Left colon (tissue), 2 donors: ENCODE measurements at places on chromosomes 13 and 19.
A peak's percentile ranks its signal among the peaks of the same experiment; 100 is the strongest.

DNA sequence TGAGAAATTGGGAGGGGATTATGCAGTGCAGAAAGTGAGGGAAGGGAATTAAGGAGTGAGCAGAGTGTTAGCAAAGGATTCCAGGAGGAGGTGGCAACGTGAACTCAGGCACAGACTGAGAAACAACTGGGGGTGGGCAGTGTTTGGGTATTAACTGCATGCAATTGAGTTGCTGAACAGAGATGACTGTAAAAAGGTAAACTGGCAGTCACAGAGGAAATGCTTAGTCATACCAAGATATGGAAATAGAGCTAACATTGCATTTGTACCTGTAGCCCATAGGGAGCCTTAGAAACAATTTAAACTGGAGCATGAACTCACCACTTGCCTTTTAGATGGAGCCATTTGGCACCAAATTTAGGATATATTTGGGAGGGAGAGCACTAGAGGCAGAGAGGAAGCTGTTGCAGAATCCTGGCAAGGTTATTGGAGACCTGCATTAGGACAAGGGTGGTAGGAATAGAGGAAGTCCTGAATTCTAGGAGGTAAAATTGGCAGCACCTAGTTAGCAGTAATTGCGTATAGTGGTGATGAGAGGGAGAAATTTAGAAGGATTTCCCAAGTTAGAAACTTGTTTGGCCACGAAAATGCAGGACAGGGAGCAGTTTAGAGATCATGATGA is 100.6 kb upstream of the FRY start:
- no peak for DNase-seq

DNA sequence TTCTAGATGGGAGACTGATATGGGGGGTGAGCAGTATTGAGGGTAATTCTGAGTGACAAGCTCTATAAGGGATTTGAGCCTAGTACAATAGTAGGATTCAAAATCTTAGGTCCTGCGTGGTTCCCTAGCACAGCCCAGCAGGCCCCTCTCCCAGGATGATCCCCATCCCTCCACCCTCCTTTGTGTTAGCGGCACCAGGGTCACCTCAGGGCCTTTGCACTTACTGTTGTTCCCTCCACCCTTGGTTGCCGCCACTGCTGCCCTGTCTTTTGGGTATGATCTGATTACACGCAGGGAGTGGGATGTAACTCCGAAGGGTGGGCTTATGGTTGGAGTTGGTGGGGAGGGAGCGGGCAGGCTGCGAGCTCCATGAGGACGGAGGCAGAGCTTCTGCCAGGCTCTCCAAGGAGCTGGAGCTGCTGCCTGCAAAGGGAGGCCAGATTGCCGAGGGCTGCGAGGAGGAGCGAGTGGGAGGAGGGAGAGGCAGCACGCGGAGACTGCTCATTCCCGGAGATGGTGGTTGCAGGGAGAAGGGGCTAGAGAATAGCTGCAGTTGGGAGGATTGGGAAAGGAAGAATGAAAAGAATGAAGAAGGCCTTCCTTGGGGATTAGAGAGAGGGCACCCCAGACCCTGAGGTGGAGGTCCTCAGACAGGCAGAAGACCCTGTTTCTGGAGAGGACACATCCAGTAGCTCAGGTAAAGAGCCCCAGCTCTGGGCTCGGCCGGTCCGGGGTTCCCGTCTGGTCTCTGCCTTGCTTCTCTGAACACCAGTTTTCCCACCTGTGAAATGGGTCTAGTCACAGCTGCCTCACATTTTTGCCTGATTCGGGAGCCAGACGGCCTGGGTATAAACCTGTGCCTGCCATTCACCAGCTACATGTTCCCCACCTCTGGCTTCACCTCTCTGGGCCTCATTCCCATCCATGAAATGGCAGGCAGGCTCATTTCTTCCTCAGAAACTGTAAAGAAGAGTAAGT is 5.2 kb downstream of the NACC1 start:
- DNase-seq, result no peak

- no peak for DNase-seq
These were observed 1325.2 kb upstream of the PRR20A start for GRCh38 chr13:55815458-55816033.

DNA sequence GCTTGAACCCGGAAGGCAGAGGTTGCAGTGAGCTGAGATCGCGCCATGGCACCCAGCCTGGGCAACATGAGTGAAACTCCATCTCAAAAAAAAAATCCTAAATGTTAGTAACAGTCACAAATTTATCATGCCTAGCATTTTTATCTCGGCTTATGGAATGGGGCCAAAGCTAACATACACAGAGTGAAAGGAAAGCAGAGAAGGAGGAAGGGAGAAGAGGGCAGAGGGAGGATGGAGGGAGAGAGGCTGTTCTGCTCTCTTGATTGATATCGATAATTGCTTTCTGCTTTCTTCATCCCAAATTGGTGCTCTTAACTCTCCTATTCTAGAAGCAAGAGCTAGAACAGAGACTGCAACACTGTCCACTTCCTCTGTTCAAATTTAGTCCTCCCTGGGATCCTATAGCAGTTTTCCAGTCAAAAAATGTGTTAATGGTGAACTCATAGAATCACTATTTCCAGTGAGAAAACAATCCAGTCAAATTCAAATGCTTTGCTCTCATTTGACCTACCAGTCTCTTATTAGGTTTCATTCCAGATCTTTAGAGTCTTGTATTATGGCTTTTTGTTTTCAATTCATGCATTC is 15.8 kb upstream of the TUBGCP3 start:
- no peak for DNase-seq

GRCh38 chr13:36193151-36193855 is 21.1 kb downstream of the SOHLH2 start:
- no peak for DNase-seq

DNA sequence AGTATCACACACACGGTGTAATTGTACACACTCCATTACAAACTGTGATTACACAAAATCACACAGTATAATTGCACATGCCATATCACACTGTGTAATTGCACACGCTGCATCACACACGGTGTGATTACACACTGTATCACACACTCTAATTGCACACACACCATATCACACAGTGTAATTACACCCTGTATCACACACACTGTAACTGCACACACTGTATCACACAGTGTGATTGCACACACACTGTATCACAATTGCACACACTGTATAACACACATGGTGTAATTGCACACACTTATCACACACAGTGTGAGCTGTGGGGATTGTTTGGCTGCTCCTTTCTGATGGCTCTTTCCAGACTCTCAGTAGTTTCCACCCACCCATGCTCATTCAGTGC is 162.6 kb upstream of the SGCG start:
- DNase-seq, result no peak

DNA sequence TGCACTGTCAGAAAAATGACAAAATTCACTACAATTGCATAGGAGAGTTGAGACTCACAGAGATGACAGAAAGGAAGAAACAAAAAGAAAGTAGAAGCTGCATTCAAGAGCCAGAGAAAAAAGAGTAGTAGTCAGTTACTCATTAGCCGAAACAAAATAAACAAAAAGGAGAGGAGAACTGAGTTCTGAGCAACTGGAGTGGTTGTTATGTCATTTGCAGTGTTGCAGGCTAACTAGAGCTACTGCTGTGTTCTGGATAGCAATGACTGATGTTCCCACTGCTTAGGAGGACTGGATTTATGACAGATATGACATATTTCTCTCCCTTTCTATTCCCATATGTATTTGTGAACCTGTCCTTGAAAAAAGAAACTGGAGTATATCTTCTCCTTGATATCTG is 482.6 kb downstream of the RFC3 start:
- DNase-seq, result no peak

DNA sequence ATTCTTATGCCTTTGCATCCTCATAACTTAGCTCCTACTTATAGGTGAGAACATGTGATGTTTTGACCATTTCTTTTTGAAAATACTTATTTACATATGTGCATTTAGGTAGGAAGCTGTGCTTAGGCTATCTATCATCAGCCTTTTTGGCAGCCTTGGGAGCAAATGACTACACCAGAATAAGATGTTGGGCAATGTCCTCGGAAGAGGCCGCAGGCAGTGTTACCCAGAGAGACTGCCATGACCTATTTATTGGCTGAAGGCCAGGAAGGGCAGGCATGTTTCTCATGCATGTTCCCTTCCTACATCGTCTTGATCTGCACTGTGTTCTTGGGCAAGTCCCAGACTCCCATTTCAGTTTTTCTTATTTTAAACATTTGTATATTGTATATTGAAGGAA is 122.3 kb downstream of the B3GLCT start:
- DNase-seq, result no peak

- no peak for DNase-seq
These were observed 390.8 kb downstream of the FOXO1 start for GRCh38 chr13:40275636-40276035.

DNA sequence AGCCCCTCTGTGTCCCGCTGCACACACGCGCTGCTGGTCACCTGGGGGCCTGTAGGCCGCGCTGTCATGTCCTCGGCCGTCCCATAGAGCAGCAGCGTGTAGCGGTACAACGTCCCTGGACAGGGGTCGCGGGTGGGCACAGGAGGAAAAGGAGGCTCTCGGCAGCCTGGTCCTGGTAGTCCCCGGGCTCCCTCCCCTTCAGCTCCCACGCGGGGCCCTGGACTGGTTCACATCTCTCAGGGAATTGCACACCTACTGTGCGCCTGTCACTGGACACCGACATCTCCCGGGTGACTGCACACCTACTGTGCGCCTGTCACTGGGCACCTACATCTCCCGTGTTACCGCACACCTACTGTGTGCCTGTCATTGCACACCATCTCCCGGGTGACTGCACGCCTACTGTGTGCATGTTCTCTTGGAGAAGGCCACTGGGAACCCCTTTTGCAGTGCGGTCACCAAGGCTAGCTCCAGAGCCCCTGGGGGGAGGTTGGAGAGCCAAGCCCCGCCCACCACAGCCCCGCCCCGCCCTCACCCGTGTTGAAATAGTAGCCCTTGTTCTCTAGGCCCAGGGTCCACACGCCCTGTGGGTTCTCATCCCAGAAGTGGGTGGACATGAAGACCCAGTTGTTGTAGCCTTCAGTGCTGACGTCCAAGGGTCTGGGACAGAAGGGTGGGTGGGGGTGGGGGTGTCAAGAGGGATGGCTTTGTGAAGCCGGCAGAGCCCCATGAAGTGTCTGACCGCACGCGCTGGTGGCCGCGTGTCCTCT is 3.5 kb upstream of the C19orf25 start:
- DNase-seq, result peak; percentile 10

- DNase-seq, result no peak
These were observed 37.4 kb downstream of the GNG7 start for GRCh38 chr19:2665103-2665502.

DNA sequence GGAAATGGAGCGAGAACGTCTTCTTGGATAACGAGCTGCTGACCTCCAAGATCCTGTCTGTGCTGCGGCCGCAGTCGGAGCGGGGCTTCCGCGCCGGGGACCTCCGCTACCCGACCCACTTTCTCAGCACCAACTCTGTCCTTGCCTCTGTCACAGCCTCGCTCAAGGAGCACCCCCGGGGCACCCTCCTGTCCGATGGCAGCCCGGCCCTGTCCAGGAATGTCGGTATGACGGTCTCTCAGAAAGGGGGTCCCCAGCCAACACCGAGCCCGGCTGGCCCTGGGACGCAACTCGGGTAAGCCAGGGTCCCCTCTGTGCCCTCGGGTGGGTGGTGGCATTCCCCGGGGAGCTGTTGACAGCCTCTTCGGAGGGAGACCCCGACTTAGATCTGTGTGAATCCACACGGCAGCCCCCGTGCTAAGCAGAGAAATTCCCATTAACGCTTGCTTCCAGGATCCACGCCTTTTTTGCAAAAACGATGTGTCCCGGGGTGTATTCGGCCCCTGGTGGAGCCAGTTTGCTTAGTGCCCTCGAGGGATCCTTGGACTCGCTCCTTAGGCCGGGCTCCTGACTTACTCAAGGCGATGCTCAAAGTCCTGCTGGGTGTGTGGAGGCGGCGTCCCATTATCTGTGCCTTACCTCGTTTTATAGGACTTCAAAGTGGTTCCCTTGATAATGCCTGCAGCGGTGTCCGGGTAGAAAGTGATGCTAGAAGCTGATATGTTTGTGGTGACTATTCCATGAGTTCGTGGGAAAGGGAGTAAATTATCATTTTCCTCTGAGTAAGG is 48.5 kb downstream of the PEX11G start:
- no peak for DNase-seq

DNA sequence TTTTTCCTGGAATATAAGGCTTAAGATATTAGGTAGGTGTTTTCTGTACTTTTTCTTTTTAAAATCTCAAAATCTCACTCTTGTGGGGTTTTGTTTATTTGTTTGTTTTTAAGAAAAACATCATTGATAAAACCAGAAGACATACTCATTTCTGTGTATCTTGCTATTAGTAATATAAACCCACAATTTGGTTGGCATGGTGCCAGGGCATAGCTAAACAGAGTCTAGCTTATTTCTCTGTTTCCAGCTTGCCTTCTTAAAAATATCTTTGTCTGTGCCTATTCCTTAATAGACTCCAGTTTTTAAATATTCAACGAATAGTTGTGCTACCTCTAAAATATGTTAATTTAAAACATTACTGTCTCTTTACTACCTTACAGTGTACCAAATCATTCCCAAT is 1121.9 kb upstream of the PCDH20 start:
- DNase-seq, result no peak

DNA sequence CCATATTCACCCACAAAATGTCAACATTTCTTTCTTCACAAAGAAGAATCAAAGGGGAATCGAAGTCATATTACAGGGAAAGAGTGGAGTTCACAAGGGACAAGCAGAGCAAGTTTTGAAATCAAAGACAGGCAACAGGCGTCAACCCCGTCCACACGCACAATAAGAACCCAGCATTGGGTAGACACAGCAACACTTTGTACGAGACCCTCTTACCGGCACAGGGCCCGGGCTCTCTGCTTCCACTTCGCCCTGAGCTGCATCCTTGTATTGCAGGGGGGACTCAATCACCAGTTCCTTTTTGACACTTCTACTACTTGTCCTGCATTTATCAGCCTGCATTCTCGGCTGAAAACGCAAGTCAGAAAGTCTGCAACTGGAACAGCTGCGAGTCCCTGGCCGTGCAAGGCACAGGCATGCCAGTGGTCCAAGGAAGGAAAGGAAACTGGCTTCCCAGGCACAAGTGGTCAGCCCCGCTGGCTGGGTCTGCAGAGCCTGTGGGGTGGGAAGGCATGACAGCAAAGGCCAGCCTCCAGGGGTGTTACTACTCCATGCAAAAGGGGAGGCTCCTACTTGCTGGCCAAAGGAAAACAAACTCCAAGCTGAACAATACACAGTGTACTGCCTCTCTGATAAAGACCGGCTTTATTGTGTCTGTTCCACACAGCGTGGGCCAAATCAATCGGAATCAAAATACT is at the start of gene DOCK9:
Gene DOCK9 (minus strand): TSS at position 497 of the 698 bp plus-strand sequence. CDS start 155 bp downstream, at position 342.
- DNase-seq, result peak; percentile 42

DNA sequence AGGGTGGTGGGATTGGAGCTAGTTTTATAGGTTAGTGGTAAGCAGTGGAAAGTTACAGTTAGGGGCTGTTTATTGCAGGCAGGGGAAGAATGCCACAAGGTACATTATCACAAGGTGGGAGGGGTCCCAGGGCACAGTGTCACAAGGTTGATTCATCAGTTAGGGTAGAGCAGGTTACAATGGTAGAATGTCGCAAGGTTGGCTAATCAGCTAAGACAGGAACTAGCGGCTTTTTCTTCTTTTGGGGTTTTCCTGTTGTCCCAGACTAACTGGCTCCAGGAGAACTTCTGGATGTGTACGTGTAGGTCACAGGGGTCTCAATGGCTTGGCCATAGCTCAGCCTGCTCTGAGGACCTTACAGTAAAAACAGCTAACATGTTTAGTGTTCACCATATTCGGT is 1221.1 kb downstream of the SLITRK1 start:
- no peak for DNase-seq

GRCh38 chr13:79187917-79188690 is 218.0 kb downstream of the RBM26 start:
- DNase-seq, result no peak
